ENCODE measurements at places on chromosomes 4 and X.

DNA sequence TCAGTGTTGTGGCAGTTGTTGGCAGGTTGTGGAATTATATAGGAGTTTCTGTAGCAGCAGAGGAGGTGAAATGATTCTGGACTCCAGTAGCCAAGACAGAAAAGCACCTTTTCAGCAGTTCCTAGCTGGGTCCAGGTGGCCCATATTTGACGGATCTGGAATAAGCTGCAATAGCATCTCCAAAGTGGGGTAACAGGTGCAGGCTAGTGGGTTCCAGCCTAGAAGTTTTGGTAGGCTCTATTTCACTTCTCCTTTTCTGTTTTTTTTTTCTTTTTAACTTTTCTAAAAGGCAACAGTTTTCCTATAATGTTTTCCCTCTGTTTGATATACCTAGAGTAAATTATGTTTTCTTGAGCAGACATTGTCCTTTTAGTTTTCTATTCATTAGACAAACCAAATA lies 392.5 kb downstream of the C4orf33 start:
- DNase-seq: no peak

DNA sequence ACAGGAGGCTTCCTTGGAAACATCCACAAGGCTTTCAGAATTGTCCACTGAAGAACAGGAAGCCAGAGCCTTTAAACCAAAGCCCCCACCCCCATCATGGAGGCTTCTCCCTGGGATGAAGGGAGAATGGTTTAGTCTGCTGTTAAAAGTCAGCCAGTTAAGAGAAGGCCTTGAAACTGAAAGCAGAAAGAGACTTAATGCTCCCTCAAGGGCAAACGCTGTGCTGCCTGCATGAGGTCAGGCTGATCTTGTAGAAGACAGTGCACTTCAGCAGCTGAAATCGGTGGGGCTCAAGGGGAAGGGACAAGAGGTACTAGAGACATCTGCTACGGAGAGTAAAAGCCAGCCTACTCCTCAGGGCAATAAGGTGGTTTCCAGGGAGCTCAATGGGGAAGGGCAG lies 69.0 kb downstream of the HPRT1 start:
- DNase-seq: no peak

DNA sequence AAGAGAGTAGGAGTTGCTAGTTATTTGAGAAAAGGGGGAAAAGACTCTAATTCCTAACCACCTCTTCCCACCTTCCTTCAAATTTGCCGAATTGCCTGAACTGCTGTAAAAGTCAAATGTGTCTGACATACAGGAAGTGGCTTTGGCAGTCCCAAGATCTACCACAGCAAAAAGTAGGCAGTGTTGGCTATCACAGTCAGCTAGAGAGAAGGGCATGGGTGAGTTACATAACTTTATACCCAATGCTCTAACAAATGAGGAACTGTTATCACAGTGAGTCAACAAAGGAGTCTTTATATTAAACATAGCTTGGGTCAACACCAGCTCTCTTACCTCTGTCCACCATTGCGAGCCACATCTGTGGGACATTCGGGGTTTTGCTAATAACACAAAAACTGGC lies 2.4 kb upstream of the MBNL3 start:
- DNase-seq: no peak

DNA sequence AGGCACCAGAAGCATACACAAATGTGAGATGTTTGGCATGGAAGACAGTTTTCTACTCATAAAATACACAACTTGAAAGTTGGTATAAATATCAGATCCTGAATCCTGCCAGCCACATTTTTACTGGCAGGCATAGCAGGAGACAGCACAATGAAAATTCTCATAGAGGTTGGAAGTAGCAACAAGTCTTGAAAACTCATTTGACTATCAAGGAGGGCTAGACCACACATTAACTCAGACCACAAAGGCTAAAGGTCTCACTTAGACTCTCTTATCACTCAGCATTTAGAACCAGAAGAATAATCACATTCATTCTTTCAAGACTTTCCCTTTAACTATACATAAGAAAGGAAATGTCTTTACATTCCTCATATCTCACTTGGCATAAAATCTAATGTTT lies 56.5 kb downstream of the SORBS2 start:
- DNase-seq: no peak

DNA sequence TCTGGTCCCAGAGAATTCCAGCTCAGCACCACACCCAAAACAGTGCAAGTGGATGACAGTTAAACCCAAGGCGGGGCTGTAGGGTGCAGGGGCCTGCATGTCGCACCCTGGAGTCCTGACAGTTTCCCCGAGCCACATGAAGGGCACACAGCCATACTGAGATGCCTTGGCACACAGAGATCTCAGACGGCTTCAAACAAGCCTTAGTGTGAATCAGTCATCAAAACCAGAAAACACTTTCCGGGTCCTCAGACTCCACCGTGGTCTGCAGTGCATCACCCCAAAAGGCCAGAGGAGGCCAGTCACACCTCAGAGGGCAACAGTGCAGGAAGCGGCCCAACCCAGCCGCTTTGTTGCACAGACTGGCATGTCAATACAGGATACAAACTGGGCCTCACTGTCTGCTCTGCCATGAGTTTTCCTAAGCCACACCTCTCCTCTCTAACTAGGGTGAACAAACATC lies 64.6 kb upstream of the ENPP6 start:
- DNase-seq: no peak

DNA sequence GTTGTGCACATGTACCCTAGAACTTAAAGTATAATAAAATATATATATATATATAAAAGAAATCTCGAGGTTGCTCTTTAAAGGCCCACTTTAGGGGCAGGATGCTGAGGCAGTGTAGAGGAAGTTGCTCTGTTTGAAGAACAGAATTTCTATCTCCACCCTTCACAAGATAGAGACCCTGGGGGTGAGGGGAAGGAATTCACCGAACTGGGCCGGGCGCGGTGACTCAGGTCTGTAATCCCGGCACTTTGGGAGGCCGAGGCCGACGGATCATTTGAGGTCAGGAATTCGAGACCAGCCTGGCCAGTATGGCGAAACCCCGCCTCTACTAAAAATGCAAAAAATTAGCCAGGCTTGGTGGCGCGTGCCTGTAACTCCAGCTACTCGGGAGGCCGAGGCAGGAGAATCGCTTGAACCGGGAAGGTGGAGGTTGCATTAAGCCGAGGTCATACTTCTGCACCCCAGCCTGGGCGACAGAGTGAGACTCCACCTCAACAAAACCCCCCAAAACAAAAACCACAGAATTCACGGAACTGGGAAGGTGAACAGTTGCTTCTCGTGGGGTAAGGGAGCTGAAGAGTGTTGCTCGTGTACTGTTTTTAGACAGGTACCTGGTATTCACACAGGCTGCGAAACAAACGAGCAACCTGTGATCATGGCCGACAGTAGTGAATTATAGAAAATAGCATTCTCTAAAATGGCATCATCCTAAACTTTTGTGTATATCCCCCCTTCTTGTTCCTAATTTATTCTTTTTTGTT lies 6.2 kb downstream of the PLAC8 start:
- DNase-seq: no peak

DNA sequence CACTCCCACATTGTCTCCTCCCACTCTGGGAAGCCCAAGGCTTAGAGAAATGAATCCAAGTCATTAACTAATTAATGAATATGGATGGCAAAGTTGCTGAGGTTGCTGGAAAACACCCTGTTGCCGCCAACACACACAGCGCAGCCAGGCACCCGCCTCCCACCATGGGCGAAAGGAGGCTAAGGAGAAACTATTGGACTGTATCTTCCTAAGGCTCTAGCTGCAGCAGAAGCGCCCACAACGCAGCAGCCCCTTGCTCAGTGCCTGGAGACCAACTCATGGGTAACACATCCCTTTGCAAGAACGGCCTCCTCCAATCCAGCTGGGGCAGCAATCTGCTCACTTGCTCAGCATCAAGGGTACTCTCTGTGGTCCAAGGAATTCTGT lies 34.2 kb downstream of the TSC22D3 start:
- DNase-seq: no peak

GRCh38 chr4:18638031-18638430 lies 616.5 kb upstream of the LCORL start:
- no peak for DNase-seq

DNA sequence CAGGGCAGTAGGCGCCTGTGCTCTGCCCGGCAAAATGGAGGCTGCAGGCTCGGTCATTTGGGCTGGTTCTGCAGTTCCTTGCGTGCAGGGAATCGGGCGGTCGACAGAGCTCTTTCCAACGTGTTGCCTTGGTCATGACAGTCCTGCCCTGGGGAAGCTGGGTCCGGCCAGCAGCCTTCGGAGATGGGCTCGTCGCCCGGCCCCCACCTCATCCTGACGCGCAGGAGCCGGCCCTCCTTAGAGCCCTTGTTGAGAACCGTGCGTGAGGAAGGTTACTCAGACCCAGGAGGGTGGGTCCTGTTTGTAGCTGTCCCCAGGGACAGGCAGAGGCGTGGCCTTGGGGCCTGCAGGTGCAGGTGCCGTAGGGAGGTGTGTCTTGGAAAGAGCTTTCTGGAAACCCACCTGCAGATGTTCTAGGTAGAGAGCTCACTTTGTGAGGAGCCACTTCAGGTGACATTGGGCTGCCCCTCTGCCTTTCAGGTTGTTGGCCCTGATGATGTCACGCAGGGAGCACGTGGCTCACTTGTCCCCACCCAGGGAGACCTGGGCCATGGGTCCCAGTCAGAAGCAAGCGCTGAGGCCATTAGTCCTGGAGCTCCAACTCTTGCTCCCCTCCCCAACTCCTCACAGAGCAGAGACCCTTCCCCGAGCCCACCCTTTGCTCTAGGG lies 15.2 kb upstream of the HGFAC start:
- DNase-seq: no peak

DNA sequence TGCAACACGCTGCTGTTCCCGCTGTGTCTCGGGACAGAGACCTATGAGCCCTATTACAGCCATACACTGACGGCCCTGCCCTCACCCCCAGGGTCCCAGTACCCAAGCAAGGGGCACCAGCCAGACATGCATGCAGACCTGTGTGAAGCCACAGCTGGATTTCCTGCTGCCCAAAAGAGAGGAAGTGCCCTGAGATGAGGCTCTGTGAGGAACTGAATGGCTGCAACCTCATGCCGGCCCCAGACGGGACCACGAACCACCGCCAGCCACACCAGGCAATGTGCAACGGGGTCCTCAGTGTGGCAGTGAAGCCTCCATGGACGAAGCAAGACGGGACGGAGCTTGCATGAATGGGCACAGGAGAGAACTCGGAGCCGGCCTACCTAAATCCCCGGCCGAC lies 21.1 kb downstream of the CTBP1 start:
- no peak for DNase-seq

- no peak for DNase-seq
Measured at GRCh38 chr4:41883988-41884734, 51.1 kb upstream of the TMEM33 start.

DNA sequence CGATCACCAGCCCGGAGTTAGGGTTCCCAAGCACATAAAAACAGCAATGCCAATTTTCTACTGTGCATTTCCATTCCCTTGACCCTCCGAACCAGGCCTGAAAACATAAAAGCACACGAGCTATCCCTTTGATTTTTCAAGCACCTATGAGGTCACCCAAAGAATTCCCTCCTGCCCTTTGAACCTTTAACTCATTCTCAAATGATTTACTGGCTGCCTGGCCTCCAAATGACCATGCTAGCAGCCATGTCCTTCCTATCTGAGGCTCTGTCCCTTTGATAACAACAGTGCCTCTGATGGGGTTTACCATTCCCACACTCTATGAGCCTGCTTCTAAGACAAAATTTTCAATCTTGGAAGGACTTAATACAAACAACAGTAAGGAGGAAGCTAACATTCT lies 15.2 kb downstream of the SHROOM4 start:
- no peak for DNase-seq

GRCh38 chr4:83626245-83626836 lies 90.4 kb downstream of the GPAT3 start:
- no peak for DNase-seq

- no peak for DNase-seq
Measured at GRCh38 chr4:171542640-171543039, 270.6 kb upstream of the GALNTL6 start.

DNA sequence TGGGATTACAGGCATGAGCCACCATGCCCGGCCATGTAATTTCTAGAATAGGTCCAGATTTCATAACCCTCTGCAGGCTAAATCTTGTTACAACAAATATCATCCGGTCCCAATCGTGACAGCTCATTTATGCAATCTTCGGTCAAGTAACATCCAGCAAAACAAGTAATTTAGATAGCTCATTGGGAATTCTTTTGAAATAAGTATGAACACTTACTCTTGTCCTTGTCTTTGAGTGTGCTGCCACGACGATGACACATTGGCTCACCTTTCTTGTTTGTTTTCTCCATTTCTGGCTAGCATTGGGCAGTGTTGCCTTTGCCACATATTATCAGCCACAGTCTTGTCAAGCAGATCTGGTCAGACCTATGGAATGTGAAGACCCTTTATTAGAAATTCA lies 92.0 kb downstream of the PHEX start:
- DNase-seq: no peak

GRCh38 chr4:66376921-66377320 lies 706.6 kb upstream of the EPHA5 start:
- DNase-seq: no peak

DNA sequence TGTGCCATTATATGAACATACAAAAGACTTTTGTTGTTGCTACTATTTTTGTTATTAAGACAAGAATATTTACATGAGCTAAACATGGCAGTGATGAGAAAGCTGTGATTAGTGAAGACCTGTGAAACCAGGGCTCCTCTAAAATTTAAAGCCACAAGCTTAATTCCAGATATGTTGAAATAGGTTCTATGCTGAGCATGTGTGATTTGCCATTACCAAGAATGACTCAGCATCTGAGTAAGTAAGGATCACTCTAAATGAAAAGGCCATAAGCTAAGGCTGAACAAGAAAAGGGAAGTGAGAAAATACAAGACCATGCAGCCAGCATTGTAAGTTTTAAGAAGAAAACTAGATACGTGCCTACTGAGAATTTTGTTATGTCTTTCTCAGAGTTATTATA lies 75.9 kb upstream of the CAMK2D start:
- DNase-seq: no peak

- no peak for DNase-seq
Measured at GRCh38 chr4:37675587-37676290, 10.4 kb downstream of the RELL1 start.

GRCh38 chr4:89753601-89754066 lies 83.3 kb downstream of the SNCA start:
- DNase-seq: no peak

- DNase-seq: peak; percentile 43
Measured at GRCh38 chr4:81459228-81459627, 12.5 kb downstream of the RASGEF1B start.

- no peak for DNase-seq
Measured at GRCh38 chr4:84639145-84639544, 56.2 kb downstream of the CDS1 start.

Data from NCI-H524 treated with DMSO at 0.1 percent for 48 hours (cell line).